ENCODE measurements at places on chromosomes 7 and 10.

DNA sequence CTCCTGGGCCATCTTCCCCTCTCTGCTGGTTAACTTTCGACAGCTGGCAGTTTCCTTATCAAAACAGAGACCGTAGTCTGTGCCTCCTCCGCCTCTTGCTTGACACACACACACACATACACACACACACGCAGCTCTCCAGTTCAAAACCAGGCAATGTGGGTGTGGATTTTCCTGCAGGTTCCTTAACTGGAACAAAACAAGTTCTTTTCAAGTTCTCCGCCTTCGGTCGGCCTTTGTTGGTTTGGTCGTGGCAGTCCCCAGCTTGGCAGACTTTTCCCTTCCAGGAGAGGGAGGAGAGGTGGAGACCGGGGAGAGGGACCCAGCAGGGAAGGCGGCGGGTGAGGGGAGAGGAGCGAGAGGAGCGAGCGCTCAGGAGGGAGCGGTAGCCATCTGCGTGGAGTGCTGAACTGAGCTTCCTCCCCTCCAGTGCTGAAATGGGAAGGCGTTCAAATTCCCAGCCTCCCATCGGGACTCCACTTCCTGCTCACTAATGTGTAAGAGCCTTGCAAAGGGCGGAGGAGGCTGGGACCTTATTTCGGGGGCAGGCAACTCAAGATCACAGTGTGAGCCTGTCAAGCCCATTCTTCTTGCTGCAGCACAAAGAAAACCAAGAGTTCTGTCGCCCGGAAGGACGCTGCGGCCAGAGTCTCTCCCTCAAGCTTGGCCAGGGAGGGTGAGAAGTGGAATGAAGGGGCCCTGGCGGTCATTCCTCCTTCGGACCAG lies 120.6 kb downstream of the PRPF18 start:
- peak; percentile 5 for DNase-seq

DNA sequence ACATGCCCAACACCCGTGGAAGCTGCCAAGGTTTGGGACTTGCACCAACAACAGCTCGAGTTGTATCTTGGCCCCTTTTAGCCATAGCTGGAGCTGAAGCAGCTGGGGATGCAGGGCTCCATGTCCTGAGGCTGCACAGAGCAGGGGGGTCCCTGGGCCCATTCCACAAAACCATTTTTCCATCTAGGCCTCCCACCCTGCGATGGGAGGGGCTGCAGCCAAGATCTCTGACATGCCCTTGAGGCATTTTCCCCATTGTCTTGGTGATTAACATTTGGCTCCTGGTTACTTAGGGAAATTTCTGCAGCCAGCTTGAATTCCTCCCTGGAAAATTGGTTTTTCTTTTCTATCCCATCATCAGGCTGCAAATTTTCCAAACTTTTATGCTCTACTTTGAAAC lies 637.8 kb upstream of the VSTM2A start:
- no peak for DNase-seq

DNA sequence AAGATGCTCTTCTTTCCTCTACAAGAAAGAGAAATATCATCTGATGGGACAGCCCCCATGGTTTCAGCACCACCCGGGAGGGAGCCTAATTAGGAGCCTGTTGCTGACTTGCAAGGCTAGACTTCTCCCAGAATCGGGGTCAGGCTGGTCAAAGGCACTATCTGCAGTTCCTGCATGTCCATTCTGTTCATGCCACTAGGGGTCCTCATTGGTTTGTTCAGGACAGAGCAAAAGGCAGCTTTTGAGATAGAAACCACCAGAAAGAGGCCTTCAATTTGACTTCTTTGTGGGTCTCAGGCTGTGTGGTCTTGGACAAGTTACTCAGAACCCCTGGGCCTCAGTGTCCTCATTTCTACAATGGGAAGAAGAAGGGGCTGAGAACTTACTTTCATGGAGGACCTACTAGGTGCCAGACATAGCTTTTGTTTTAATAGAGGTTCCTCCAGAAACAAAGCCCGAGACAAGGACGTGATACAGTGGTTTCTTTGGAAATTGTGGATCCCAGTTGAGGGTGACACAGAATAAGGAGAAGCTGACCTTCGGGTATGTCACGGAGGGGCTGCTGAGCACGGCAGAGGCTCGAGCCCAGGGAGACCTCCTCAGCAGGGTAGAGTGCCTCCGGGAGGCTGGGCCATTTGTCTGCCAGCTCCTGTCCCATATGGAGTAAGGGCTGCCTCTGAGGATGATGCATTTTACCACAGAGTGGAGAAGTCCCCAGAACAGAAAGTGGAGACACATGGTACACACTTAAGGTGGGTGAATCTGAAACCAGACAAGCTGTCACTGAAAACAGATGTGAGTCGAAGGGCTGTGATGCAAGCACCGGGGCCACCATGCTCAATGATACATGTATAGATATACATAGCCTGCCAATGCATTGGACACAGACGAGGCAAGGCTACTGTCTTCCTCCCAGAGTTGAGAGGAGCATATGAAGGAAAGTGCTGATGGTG lies 33.1 kb upstream of the NEUROD6 start:
- DNase-seq, result no peak

GRCh38 chr10:113108194-113108835 lies 158.3 kb downstream of the TCF7L2 start:
- DNase-seq, result peak; percentile 14

GRCh38 chr10:30456266-30456665 lies 22.3 kb downstream of the MAP3K8 start:
- DNase-seq, result peak; percentile 37

Data from CD4-positive, alpha-beta T cell treated with Interleukin-2 at 100 ng/mL for 4 hours (primary cell).